Frontal cortex (tissue), 4 donors: ENCODE measurements at places on chromosomes 3 and 15. TPM values are rescaled to one million over a fixed set of nuclear protein-coding genes. Genes with fewer than 3 reads are reported as not detected.

GRCh38 chr3:168645180-168645579, 549.5 kb upstream of the GOLIM4 start:
- no peak for DNase-seq

GRCh38 chr3:166688665-166689064, 691.4 kb downstream of the ZBBX start:
- DNase-seq = no peak

GRCh38 chr3:119322021-119322834, 28.0 kb downstream of the ARHGAP31 start:
- DNase-seq = no peak

GRCh38 chr3:110767156-110767555, 304.5 kb upstream of the NECTIN3 start:
- DNase-seq = no peak

ISG20 gene
- total RNA-seq = not detected

- DNase-seq = no peak
These were observed 548.1 kb upstream of the AGTR1 start for GRCh38 chr3:148149556-148149955.

RAD51 gene
- total RNA-seq = 0.82 TPM

DNA sequence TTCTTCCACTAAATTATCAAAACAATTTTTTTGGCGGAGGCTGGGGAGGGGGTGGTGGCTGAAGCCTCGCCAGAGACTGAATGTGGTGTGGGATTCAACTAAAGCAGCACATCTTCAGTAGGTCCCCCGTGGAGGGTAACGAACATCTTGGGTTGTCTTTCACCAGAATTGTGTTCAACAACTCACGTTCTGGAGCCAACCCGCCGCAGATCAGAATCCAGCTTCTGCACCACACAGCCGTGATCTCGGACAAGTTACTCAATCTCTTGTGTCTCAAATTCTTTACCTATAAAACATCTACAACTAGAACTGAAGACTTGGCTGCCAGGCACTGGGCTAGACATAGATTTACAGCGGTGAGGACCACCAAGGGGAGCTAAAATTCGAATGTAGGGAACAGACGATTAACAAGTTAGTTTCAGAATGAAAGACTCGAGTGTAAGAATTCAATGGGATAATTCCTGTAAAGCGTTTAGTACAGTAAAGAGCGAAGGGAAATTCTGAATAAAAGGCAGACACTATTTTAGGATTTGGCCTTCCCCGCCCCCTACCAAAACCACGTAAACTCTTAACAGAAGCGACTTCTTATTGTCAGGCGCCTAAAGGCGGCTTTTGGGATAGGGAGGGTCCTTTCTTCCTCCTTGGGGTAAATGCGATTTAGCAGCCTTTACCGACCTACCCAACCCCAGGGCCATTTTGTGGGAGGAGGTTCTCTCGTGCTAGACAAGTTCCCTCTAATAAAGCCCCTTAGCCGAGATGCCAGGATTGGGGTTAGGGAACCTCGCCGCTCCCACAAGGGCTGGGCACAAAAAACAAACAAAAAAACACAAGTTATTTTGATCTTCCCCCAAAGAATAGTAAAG, 697 bp upstream of the RAB5A start:
- DNase-seq = peak; percentile 22

GRCh38 chr3:155629056-155629455, 115.8 kb downstream of the PLCH1 start:
- no peak for DNase-seq

DNA sequence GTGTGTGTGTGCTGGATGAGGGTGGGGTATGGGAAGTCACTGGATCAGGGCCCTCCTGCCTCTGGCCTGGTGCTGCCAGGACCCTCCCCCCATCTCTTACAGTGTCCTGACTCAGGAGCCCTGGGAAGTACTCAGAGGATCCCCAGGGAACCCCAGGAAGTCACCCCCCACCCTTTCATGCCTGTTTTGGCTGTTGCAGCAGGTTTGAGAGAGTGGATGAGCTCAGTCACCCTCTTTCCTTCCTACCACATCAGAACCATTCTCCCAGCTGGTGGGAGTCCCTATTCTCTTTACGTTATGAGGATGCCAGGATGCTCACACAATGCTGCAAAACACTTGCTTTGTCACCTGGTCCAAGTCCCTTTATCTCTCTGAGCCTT, 59.0 kb downstream of the BDH1 start:
- no peak for DNase-seq

GRCh38 chr15:67124911-67125588, 59.6 kb downstream of the SMAD3 start:
- no peak for DNase-seq

TRAT1 gene
- not detected for total RNA-seq

- DNase-seq = no peak
These were observed 356.0 kb upstream of the RBMS3 start for GRCh38 chr3:28924744-28925360.

DNA sequence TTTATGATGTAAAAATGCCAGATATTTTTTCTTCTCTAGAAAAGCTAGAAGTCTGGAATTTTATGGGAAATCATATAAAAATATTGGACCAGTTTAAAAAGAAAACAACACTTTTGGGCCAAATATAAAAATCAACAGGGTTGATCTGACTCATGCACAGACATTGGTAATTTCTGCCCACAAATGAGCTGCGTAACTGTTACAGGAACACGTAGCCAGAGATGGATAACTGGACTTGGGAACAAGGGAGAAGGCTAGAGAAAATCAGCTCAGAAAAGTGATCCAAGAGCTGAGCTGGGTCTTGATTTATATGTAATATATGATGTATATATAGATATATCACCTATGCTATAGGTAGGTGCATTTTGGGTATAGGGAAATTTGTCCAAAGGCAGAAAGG, 36.8 kb upstream of the NAALADL2 start:
- no peak for DNase-seq

VWA5B2 gene
- total RNA-seq = 0.41 TPM

DNA sequence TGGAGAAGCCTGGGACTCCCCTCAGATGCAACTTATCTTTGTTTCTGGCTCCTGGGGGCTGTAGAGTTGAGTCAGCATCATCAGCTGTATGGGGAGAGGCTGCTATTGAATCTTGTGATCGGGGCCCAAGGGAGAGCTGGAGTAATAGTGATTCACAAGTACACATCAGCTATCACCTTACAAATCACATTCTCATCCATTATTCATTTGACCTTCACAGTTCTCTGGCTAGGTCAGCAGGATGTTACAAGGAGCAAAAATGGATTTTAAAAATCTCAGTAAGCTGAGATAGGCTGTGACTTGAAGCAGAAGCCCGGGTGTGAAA, 175.0 kb downstream of the OPA1 start:
- DNase-seq = no peak

DNA sequence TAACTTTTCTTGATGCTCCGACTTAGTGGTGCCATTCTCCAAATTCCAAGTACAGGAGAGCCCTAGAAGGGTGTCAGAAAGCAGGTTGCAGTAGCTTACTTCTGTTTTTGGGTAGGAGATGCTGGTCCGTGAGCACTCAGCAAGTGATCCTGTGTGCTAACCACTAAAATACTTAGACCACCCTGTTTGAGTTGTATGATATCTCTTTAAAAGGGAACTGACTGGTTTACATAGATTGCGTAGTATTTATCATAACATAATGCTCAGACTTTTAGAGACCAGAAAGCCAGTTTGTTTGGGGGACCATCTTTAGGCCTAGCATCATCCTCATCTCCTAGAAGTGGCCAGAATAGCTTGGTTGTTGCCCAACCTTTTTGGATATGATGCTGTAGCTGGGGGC, 26.7 kb downstream of the CTDSPL start:
- DNase-seq = no peak

- no peak for DNase-seq
These were observed 62.0 kb downstream of the SFMBT1 start for GRCh38 chr3:52983828-52984227.

GRCh38 chr3:27479806-27480543, 4.2 kb downstream of the SLC4A7 start:
- DNase-seq = no peak

- no peak for DNase-seq
These were observed 34.5 kb downstream of the KLF13 start for GRCh38 chr15:31360843-31361763.

GRCh38 chr3:17132286-17133115, 247.7 kb downstream of the PLCL2 start:
- DNase-seq = no peak

DNA sequence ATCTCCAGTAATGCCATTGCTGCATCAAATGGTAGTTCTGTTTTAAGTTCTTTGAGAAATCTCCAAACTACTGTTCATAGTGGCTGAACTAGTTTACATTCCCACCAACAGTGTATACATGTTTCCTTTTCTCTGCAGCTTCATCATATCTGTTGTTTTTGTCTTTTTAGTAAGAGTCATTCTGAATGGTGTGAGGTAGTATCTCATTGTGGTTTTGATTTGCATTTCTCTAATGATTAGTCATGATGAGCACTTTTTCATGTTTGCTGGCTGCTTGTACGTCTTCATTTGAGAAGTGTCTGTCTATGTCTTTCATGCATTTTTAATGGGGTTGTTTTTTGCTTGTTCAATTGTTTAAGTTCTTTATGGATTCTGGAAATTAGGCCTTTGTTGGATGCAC, 10.2 kb upstream of the GCSAM start:
- DNase-seq = no peak

HIGD2B gene
- total RNA-seq = under 0.01 TPM

DNA sequence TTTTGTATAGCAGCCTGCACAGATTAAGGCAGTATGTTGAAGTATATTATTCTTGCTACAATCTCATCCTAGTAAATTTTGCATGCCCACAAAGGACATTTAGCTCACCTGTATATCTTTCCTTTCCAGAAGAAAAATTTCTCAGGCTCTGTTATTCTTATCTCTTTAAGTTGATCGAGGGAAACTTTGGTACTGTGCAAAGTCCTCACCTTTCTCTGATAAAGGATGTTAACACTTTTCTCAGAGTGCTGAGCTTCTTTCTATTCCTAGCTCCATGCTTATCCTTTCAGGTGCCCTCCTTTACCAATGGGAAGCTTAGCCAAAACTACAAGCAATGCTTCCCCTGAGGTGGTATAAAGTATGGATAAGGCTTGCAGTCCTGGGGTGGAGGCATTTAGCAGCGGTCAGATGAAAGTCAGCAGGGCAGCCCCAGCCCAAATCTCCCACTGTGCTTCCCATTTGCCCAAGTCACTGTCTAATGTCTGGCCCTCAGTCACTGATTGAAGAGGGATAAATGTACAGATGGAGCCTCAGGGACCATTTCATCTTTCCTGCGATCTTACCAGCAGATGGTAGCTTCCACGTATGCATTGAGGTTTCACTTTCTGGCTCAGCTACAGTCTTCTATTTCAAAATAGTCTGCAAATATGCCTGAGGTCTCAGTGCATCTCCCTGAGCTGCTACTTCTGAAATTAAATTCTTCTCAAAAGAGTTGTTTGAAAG, 127.8 kb upstream of the P2RY1 start:
- DNase-seq = no peak

EFL1 gene
- total RNA-seq = 34.6 TPM

DNA sequence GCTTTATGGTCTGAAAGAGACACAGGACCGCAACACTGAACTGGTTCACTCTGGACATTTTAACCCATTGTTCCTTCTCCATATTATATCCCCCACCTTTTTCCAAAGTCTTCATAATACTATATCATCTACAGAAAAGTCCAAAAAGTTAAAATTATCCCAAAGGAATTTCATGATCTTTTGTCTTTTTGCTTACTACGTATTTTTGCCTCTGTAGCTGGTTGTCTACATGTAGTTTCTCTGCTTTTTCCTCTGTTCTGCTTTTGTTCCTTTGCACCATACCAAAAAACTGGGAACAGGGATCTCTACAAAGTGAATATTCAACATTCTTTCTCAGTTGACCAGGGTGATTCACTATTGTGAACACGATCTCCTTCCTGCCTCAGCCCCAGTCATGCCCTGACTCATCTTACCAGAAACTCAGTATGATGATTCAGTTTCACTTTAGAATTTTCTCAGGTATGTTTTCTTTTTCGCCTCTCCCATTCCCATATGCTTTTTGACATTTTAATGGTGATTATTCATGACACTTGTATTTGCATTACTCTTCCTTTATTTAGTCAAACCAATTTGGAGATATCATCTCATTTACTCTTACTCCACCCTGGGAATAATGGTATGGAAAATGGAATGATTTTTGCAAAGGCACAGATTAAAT, 14.5 kb downstream of the EMC4 start:
- DNase-seq = no peak

- DNase-seq = no peak
These were observed 743.0 kb upstream of the CBLB start for GRCh38 chr3:106611841-106612240.

SLC22A14 gene
- under 0.01 TPM for total RNA-seq

DNA sequence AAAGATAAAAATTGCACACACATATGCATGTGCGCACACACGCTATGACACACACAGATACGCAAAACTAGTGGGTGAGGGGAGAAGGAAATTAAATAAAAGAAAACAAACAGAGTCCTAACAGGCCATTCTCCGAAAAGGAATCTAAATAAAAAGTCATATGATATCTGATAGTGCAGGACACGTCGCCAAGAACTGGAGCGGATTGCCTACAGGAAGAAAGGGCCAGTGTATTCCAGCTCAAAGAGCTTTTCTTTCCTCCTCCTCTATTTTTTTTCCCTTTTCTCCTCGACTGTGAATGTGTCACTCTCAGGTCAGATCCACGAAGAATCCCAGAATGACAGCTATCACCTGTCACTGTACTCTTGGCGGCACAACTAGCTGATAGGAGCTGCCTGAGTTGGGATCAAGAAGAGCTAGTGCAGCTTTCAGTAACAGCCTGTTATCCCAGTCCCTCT, 157.8 kb downstream of the TIGIT start:
- DNase-seq = no peak

RUVBL1 gene
- 61.1 TPM for total RNA-seq

DNA sequence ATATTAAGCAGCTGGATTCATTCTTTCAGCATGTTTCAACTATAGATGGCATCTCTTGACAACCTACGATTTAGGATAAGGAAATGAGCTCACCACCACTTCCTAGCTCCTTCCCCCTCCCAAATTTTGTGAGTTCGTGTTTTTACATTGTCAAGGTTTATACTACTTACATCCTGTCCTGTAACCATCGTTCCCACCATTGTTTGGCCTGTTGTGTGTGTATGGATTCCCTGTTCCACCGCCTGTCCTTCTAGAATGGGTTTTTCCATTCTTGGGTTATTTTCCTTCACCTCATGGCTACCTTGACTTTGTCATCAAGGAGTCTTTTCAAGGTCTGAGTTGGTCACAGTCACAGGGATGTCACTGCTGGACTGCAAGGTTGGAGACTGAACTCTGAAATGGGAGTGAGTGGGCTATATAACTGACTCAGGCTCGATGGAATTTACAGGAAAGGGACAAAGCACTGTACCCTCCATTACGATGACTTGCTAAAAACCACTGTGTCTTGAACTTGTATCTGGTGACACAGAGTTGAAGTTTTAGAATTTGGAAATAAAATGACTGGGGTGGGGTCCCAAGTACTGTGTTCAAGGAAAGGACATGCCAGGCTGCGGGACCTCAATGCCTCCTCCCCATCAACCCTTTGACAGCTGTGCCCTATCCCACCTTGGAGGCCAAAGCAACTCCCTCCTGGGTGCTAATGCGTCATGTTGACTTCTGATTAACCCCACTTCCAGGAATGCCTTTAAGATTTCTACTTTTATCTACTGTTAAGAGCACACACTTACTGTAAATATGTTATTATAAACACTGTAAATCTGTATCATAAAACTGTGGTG, 66.8 kb upstream of the BLM start:
- DNase-seq = no peak

- no peak for DNase-seq
These were observed 28.1 kb downstream of the ITGB5 start for GRCh38 chr3:124859025-124859424.

GRCh38 chr15:43274136-43274535, 7.4 kb upstream of the TGM5 start:
- no peak for DNase-seq
